ENCODE measurements at places on chromosomes 11 and 22.

GRCh38 chr11:33575311-33575710, 125.3 kb downstream of the C11orf91 start:
- no peak for DNase-seq

DNA sequence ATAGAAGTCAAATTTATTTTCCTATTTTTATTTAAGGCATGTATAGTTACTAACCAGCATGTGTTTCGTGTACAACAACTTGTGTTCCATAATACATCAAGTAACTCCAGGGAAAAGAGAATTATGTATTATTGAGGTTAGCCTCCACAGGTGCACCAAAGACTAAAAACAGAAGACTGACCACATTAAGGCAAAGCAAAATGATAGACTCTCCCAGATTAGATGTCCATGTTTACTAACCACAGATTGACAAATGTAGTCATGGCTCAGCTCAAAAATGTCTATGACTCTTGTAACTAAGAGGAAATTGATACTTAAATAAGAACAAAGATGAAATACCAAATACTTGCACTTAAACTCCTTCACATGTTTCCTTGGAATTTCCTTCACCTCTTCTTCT, 238.5 kb downstream of the METTL15 start:
- DNase-seq, result no peak

GRCh38 chr11:19866521-19866920, 153.9 kb downstream of the NAV2 start:
- no peak for DNase-seq

- DNase-seq, result no peak
Observed at GRCh38 chr22:43004362-43005035, 10.4 kb downstream of the PACSIN2 start.

DNA sequence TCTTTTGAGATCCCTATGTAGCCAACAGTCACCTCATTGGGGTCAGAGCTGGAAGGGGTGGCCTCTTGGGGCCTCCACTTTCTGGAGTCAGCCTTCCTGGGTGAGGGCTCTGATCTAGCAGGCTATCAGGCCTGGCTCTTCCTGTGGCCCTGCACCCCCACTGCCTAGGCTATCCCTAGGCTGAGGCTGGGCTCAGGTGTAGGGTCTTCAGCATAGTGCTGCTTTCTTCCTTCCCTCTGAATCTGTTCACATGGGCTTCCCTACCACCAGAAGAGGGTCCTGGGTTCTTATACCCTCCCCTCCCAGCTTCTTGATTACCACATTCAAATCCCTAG, 456 bp upstream of the SPI1 start:
- no peak for DNase-seq

- DNase-seq, result peak; percentile 72
Observed at GRCh38 chr11:12893787-12894672, 115.1 kb upstream of the RASSF10 start.

- no peak for DNase-seq
Observed at GRCh38 chr11:101401245-101401644, 182.6 kb downstream of the TRPC6 start.

- no peak for DNase-seq
Observed at GRCh38 chr22:42808521-42808920, 48.6 kb downstream of the ARFGAP3 start.

GRCh38 chr11:12189543-12190235, 79.3 kb downstream of the MICAL2 start:
- DNase-seq, result peak; percentile 68

DNA sequence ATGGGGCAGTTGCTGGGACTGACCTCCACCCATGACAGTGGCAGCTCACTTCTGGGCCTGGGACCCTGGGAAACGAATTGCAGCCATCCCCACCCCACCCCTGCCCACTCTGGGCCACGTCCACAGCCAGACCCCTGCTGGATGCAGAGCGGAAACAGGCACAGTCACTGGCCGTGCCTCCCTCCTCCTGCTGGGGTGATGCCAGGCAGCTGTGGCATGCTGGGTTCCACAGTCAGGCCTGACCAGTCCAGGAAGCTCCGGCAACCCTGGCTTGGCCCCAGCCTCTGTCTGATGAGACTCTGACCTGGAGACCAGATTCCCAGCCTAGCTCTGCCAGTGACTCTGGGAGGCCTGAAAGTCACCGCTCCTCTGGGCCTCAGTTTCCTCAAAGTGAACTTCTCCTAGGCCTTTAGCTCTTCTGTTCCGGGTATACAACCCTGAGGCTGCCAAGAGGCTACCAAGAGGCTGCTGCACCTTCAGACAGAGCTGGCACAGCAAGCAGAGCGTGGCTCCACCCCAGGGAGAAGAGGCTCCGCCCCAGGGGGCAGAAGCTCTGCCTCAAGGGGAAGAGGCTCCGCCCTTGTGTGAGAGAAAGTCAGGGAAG, 8.9 kb downstream of the SULT4A1 start:
- DNase-seq, result no peak

DNA sequence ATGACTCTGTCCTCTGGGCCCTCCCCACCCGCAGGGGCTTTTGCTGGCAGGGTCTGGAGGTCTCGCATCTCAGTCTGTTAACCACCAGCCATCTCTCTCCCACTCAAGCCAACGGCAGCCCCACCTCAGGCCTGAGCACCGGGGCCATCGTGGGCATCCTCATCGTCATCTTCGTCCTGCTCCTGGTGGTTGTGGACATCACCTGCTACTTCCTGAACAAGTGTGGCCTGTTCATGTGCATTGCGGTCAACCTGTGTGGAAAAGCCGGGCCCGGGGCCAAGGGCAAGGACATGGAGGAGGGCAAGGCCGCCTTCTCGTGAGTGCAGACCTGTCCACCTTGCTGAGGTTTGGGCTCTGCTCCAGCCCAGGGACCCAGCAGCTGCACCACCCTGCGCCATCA, 44.3 kb upstream of the TTC12 start:
- DNase-seq, result no peak

DNA sequence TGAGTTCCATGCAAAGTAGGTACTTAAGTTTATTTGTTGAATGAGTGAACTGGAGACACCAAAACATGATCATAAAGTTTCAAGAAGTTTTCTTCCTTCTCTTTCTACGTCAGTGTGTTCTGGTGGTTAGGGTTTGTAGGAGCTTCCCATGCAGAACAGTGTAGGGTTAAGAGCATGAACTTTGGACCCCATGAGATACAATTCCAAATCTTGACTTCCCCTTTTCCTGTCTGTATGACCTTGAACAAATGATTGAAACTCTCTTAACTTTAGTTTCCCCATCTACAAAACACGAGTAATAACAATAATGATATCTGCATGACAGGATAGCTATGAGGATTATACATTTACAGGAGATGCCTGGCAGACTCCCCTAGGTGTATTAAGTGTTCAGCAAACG, 41.0 kb upstream of the TENM4 start:
- DNase-seq, result no peak

- DNase-seq, result no peak
Observed at GRCh38 chr11:127066401-127067090, 66.0 kb upstream of the KIRREL3 start.

DNA sequence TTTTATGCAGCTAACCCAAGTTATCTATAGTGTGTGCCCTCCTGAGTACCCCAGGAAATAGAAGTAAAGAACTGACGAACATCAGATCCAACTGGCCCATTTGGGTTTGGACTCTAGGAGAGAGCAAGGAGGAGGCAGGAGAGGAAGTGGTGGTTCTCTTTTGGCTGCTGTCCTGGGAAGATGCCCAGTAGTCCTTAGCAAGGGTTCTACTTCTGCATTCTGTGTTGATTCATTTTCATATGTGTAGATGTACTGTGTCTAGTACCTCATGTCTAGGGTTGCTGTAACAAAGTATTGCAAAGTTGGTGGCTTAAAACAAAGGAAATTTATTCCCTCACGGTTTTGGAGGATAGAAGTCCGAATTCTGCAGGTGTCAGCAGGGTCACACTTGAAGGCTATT, 6.6 kb upstream of the MMP27 start:
- DNase-seq, result no peak

- no peak for DNase-seq
Observed at GRCh38 chr11:120708511-120709183, 197.1 kb downstream of the GRIK4 start.

Measured in activated T-cell treated with anti-CD3 and anti-CD28 coated beads, Interleukin-2, amount 50 U/mL, for 48 hours (primary cell).